ENCODE measurements at places on chromosomes 6 and 20.

- DNase-seq: peak; percentile 92
Measured at GRCh38 chr20:32980131-32980941, 23.9 kb downstream of the SUN5 start.

- DNase-seq: no peak
Measured at GRCh38 chr6:108134213-108134970, 31.4 kb upstream of the NR2E1 start.

DNA sequence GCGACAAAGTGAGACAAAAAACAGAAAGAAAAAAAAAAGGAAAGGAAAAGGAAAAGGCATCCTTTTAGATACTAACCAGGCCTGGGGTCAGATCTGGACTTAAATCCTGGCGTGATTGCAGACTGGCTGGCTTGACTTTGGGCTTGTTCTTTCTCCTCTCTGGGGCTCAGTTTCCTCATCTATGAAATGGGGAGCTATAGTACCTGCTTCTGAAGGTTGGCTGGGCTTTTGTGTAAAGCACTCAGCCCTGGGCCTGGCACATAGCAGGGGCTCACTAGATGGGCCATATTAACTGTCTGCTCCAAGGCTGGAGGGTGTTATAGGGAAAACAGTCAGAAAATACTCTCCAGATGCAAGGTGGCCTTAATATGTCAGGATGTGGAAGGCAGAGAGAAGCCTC lies 1.2 kb upstream of the R3HDML start:
- no peak for DNase-seq

DNA sequence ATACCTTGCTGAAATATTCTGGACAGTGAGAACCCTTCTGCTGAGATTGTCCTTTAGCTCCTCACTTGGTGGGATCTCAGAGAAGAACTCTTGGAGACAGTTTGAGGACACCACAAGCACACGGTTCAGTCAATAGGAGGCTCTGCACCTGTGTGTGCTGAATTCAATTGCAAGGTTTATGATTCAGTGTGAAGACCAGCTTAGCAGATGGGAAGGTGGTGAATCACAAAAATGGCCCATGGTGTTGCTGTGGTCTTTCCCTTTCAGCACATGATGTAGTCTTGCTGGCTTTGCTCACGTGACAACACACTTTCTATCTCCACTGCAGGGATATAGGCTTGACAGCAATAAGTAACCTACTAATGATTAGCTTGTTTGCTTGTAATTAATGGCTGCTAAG lies 270.3 kb downstream of the SLC24A3 start:
- no peak for DNase-seq

DNA sequence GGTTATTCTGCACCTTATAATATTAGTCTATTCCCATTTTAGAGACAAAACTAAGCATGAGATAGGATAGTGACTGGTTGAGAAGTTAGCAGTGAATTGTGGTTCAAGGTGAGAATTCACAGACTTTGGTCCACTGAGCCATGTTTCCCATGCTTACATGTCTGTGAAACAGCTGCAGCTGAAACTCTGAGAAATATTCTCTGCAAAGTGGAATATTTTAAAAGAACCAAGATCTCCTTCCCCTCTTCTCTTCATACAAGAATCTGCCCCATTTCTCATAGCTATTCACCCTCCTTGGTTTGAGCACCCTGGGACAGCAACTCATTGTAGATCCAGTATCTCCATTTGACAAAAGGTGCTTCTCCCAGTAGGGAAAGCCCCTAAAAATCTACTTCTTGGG lies 70.2 kb upstream of the TMEM170B start:
- no peak for DNase-seq

DNA sequence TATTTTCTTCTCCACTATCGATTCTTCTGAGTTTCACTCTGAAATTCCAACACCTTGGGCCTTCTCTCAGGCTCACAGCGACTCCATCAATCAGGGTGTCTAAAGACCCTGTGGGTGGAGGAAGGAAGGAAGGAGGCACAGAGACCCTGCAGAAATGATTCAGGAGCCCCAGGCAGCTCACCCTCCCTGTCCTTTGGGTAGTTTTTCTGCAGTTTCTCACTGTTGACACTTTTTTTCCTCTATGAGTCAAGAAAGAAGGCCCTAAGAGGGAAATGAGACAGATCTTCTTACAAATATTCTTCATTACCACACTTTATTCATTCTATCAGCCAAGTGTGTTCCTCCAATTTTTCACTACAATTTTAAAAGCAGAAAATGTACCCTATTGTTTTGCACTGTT lies 34.2 kb upstream of the TBXT start:
- DNase-seq: no peak

- DNase-seq: no peak
Measured at GRCh38 chr6:45630801-45631200, 253.1 kb upstream of the SUPT3H start.

DNA sequence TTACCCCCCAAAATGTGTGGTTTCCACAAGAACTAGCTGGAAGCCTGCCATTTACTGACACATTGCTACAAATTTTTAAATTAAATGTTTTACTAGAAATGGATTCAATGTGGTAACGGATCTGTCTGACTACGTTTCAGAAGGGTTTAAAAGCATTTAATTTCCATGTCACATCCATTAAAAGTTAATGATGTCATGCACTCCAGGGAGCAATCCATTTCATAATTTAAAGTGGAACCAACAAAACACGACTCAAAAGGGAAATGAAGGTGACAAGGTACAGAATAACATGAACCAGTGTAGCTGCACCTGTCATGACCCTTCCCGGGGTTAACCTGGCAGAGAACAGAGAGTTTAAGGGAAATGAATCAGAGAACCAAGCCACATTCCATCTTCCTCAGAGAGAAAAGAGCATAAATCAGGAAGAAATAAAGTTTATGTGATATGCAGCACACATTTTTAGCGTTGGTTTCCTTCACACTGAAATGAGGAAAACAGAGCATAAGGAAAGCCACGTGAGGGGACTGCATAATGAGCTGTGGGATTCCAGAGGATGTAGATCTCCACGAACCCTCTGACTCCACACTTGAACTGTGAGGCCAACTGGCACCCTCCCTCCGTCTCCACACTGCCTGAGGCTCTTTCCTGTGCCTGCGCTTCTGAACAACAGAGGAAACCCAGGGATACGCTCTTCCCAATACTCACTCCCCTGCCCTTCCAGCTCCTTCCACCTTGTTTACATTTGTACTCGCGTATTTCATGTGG lies 170.3 kb upstream of the AHI1 start:
- DNase-seq: no peak
